ENCODE measurements at places on chromosomes 1 and 21.

- DNase-seq, result no peak
Observed at GRCh38 chr1:29490204-29490934, 254.0 kb downstream of the PTPRU start.

DNA sequence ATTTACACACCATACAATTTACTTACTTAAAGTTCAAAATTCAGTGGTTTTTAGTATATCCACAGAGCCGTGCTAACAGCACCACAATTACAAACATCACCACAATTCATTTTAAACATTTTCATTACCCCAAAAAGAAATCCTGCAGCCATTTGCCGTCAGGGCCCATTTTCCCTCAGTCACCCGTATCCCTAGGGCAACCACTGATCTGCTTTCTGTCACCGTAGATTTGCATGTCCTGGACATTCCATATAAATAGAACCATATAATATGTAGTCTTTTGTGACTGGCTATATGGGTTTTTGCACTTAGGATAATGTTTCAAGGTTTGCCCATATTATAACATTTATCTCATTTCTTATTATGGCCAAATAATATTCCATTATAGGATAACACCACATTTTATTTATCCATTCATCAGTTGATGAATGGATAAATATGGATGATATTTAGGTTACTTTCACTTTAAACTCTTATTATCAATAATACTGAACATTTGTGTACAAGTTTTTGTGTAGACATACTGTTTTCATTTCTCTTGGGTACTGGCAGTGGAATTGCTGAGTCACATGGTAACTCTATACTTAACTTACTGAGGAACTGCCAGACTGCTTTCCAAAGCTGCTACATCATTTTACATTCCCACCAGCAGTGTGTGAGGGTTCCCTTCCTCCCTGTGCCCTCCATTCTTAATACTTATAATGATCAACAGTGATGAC lies 68.9 kb downstream of the ST3GAL3 start:
- no peak for DNase-seq

DNA sequence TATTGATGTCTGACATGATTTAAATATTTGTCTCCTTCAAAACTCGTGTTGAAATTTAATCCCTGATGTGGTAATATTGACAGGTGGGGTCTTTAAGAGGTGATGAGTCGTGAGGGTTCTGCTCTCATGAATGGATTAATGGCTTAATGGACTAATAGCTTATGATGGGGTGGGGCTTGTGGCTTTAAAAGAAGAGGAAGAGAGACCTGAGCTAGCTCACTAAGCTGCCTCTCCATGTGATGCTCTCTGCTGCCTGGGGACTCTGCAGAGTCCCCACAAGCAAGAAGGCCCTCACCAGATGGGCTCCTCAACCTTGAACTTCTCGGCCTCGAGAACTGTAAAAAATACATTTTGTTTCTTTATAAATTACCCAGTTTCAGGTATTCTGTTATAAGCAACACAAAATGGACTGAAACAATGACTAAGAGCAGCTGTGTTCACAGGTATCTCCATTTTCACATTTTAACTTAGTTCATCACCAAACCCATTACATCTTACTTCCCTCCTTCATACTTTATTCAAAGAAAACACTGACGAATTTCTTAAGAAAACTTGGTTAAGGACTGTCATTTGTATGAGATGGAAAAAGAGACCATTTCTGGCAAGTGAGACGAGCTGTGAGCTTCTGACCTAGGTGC lies 12.1 kb upstream of the AIM2 start:
- DNase-seq, result no peak

DNA sequence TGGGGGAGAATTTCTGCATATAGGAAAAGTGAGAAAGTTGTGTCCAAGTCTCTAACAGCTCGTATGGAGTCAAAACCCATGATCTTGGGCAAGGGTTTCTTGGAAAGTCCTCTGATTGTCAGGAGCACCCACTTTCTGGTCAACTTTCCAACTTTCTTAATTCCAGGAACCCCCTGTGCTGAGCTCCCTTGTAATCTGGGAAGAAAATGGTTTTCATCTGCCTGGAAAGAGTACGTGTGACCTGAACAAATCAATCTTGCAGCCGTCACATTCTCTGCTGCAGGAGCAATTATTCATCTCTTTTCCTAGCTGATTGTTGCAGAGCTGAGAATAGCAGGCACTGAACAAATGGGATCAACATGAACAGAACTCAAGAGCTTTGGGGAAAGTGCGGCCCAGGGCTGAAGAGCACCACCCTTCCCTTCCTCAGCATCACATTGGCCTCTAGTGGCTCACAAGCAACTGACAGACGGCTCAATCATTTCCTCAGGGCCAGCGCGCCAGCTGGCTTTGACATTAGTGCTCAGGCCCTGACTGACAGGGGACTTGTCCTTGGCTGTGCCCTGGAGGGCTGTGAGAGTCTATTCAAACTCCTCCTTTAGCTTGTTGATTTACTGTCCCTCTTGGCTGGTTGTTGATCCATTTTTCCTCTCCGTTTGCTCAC lies 295.2 kb downstream of the HLX start:
- DNase-seq, result peak; percentile 61

DNA sequence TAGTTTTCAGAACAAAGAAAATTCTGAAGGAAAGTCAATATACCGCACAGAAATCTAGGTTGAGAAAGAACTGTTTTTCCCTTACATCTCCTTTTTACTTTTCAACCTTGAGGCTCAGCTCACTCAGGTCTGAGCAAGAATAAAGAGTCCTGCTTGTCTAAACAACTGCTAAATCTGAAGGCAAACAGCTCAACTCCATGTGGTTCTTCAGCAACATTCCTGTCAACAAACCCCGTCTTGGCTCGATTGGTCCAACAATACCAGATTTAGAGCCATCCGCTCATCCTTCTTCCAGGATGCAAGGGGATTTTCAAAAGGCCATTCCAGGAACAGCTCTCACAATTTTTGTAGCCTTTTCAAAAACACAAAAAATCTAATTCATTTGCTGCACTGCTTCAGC lies 119.8 kb downstream of the HLCS start:
- no peak for DNase-seq

- DNase-seq, result no peak
Observed at GRCh38 chr1:167695756-167696561, 25.8 kb upstream of the MPZL1 start.

- peak; percentile 62 for DNase-seq
Observed at GRCh38 chr21:45012662-45013259, 61.6 kb upstream of the ADARB1 start.
